Hematopoietic multipotent progenitor cell (in vitro differentiated cells): ENCODE measurements at places on chromosomes 11 and 22. TPM values are rescaled to one million over a fixed set of nuclear protein-coding genes. Genes with fewer than 3 reads are reported as not detected.
A peak's percentile ranks its signal among the peaks of the same experiment; 100 is the strongest.

AGBL2 gene
- 1.9 TPM for total RNA-seq

GRCh38 chr22:36619797-36620399, 83.7 kb downstream of the CACNG2 start:
- DNase-seq = no peak

DNA sequence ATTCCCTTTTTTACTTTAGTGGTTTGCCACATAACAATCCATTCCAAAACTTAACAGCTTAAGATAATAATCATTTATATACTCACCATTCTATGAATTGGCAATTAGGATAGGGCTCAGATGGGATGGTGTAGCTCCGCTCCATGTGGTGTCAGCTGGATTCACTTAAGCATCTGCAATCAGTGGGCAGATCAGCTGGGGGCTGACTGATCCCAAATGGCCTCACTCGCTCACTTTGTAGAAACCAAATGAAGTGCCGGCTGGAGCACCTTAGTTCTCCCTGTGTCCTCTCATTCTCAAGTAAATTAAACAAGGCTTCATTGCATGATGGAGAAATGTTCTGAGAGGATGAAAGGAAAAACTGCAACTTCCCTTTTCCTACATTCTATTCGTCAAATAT, 161.4 kb downstream of the WT1 start:
- no peak for DNase-seq

- no peak for DNase-seq
These were observed 400.0 kb downstream of the SOX6 start for GRCh38 chr11:15956302-15956701.

SCGB1D2 gene
- not detected for total RNA-seq

OR10A2 gene
- total RNA-seq = under 0.01 TPM

DNA sequence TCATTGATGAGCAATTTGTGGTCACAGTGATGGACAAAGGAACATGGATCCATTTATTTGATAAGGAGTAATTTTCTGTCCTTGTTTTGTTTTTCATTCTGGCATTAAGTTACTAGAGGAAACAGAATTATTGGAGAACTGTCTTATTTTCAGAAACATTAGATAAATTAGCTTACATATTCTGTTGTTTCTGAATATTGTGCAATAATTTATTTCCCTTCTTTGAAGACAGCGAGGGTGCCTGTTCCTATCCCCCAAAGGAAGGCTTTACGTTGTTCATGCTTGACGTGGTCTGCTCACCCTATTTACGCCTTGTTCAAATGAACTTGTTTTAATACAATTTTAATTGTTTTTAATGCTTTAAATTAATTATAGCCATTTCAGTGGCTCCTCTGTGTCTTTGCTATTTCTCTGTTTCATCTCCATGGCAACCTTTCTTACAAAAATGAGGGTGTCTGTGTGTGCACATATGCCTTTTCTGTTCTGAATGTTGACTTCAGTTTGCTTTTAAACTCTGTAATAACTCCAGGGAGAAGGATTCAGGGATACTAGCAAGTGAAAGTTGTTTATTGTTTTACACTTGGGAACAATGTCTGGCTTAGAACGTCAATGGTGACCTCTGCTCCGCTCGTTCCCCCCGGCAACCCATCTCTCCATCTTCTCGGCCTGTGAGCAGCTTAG, 138.3 kb upstream of the PLET1 start:
- DNase-seq = no peak

- no peak for DNase-seq
These were observed 188.1 kb downstream of the CTTN start for GRCh38 chr11:70586261-70587074.

OR10G6 gene
- total RNA-seq = under 0.01 TPM

- DNase-seq = no peak
These were observed 7.6 kb upstream of the LMO2 start for GRCh38 chr11:33899400-33900037.

GRCh38 chr11:61764606-61765260, 12.3 kb downstream of the MYRF start:
- no peak for DNase-seq

- no peak for DNase-seq
These were observed 32.9 kb upstream of the FLI1 start for GRCh38 chr11:128660947-128661346.

CD3E gene
- 0.54 TPM for total RNA-seq

- no peak for DNase-seq
These were observed 12.0 kb downstream of the FAM111A start for GRCh38 chr11:59154610-59155009.

- no peak for DNase-seq
These were observed 164.7 kb upstream of the B3GAT1 start for GRCh38 chr11:134576721-134577171.

GRCh38 chr11:91489989-91490388, 734.6 kb upstream of the FAT3 start:
- DNase-seq = no peak

- DNase-seq = no peak
These were observed 118.1 kb upstream of the TEAD1 start for GRCh38 chr11:12556155-12556554.

DNA sequence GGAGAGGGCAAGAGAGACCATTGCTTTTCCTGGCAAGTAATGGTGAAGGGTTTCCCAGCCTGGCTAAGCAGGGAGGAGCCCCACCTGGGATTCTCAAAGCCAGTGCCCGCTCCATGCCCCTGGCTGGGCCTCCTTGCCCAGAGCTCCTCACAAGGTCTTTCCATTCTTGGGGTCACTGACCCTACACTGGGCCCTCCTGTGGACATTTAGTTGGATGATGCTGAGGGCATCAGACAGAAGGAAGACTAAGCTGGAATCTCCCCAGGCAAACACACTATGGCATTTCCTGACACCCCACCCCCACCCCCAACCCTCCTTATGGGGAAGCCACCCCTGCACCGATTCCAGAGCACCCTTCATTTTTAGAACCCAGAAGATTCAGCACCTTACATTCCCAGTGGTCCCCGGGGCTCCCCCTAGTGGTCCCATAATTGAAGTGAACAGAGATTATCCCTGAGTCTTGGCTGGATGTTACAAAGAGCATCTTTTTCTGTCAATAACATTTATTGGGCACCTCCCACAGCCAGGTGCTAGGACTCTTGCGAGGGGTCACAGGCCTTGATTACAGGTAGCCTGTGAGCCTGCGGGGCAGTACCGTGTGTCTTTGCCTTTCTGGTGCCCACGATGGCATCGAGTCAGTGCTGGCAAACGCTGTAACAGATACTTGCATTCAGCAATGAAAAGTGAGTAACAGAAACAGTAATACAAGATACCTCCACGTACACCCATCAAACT, 548.5 kb downstream of the BUD13 start:
- peak; percentile 59 for DNase-seq

- no peak for DNase-seq
These were observed 693.6 kb downstream of the BRD1 start for GRCh38 chr22:49134076-49134475.

KCNK7 gene
- 1.3 TPM for total RNA-seq

DNA sequence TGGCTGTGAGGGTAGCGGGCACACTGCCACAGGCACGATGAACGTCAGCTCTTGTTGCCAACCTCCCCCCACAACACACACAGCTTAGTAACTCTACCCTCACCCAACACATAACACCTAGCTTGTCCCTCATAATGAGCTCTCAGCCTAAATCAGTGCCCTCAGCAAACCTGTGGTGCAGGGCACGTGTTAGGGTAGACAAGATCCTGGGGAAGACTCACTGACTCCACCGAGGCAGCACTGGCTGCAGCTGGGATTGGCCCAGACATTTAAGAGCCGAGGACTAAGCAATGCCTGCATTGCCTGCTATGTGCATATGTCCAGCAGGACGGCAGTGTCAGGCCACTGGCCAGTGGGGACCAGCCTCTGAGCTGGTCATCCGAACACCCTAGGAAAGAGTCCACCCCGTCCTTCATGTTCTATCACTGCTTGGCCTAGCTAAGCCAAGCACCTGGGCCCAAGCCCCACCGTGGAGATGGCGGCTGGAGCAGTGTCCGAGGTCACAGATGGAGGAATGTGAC, 32.9 kb upstream of the TRIM29 start:
- no peak for DNase-seq

DNA sequence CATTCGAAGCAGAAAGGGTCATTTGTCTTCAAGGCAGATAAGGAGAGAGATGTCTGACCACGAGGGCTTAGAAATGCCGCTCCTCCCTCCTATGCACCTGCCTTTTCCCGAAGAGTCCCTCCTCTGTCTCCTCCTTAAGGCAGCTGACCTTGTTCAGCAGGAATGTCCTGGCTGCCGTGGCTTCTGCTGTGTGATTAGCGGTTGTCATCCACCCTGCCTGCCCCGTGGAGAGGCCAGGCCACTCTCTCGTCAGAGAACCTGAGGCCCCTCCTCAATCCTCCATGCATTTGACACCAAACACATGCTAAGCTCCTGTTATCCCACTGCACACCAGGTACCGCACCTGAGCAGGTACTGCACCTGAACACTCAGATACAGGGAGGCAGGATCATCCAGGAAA, 834.6 kb downstream of the TBC1D22A start:
- no peak for DNase-seq

DNA sequence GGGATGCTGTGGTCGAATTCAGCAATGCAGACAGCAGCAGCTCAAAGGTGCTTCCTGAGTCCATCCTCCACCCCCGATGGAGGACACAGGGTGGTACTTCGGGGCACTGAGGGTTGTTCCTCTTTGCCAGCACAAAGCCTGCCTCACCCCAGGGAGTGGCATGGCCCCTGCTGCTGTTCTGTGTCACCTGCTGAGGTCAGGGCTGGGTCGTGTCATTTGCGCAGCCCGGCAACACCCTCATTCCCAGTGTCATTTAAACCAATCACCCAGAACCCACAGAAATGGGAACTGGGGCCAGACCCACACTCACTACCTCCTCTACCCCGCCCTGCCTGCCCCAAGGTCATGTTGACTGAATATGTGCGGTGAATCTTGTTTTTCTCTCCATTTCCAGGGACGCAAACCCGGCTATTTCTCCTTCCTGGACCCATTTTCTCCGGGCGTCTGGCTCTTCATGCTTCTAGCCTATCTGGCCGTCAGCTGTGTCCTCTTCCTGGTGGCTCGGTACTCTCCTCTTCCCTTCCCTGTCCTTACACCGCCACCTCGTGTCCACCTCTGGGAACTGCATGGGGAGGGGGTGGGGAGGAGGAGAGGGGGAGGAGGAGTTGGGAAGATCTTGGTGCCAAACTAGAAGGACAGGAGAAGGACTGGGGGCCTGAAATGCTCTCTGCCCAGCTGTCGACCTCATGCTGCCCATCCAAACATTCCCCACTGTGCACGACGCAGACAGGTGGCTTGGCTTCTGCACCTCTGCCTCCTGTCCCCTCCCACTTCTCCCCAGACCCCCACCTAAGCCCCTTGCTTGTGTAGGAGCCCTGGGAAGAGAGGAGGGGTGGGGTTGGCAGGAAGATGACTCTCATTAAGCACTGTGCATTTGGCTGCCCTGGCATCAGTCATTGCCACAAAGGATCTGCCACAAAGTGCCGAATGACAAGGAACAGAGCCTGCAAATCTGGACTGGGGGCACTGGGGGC, 71.2 kb upstream of the TBCEL start:
- peak; percentile 21 for DNase-seq

NPAT gene
- 10.8 TPM for total RNA-seq

DNA sequence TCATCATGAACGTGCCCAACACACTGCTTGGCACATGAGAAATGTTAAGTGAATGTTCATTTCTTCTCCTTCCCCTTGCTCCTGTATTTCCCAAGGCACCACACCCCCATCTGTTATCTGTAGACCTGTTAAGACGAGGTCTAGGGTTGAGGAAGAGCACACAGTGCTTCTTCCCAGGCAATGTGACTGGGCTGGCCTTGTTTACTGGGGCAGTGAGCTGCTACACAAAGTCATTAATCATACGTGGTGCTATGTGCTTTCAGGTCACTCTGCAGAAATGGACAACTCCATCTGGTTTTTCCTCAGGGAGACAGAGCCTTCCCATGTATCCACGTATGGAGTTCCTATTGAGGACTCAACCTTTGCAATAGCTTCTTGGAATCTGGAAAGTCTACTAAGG, 118.7 kb downstream of the KCNC1 start:
- DNase-seq = no peak

DNA sequence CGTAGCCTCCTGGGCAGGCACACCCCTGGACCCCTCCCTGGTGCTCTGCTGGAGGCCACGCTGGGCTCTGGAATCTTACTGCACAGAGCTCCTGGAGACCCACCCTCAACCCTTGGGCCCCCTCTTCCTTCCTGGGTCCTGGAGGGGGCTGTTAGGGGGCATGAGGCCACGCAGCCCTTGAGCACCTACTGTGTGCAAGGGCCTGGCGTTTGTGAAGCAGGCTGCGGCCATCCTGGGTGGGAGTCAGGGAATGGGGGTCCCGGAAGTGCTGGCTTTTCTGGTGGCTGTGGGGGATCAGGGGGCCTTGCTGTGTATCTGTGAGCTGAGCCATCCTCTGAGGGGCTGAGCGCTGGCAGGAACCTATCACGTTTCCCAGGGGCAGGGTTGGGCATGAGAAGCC, 40.9 kb upstream of the CCDC188 start:
- no peak for DNase-seq

GRCh38 chr11:16792426-16792825, 54.0 kb downstream of the C11orf58 start:
- DNase-seq = peak; percentile 65

DNA sequence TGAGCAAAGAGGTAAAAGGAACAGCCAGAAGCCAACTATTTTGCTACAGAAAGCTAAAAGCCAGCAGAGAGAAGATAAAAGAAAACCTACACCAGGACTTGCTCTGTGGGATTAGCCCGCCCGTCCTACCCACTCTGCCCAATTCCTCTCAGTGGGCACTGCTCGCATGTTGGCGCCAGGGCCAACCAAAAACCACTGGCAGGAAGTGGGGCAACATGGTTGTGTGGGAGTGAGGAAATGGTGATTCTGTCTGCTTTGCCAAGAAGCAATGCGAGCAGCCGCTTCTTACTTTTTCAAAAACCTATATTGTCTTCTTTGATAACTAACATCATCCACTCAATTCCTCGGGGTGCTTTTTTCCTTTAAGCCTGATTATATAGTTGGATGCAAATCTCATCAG, 14.2 kb upstream of the APOA1 start:
- DNase-seq = peak; percentile 78

GRCh38 chr11:43554148-43554473, 126.4 kb upstream of the HSD17B12 start:
- no peak for DNase-seq

DNA sequence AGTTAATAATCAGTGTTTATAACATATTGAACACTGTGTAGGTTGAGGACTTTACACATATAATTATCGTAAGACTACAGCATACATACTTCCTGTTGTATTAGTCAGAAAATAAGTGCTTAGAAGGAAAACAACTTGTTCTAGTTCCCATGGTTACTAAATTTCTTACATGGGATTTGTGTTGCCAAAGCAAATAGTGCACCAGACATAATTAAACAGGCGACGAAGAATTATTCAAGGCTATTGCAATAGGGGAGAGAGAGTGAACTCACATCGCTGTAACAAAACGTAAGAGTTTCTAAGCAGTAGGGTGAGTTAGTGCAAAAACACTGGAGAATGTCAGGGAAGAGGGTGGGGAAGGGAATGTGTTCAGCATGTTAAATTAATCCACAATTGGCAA, 347.8 kb downstream of the CNTN5 start:
- no peak for DNase-seq

PTPMT1 gene
- 110 TPM for total RNA-seq

CBLIF gene
- total RNA-seq = not detected

GRCh38 chr11:65351511-65351910, 3.0 kb upstream of the TIGD3 start:
- no peak for DNase-seq

MAP4K2 gene
- 70.8 TPM for total RNA-seq

NRIP3 gene
- total RNA-seq = 3.8 TPM

- DNase-seq = peak; percentile 87
These were observed 48.5 kb upstream of the PRDM11 start for GRCh38 chr11:45097721-45098493.
